T-helper 2 cell treated with Interferon-gamma antibody and Interleukin-4, amounts not matched to agents 100 ng/mL and 5 ng/mL, for 36 hours (primary cell): ENCODE measurements at places on chromosomes 6 and 20. TPM values are rescaled to one million over a fixed set of nuclear protein-coding genes. Genes with fewer than 3 reads are reported as not detected.

The SRSF12 gene
- total RNA-seq, result not detected in 2 replicates

The ACTL10 gene
- total RNA-seq, result 2.9 and 3.0 TPM in 2 replicates

The LY6G6C gene
- total RNA-seq, result 0.25 TPM in 1 of 2 replicates, not detected in the other

The MLN gene
- total RNA-seq, result not detected in 2 replicates

The RNF144B gene
- 1.8 and 2.1 TPM in 2 replicates for total RNA-seq

The KIAA0408 gene
- 10.4 and 11.2 TPM in 2 replicates for total RNA-seq

The MEP1A gene
- total RNA-seq, result not detected in 2 replicates

The ZBTB12 gene
- total RNA-seq, result 2.8 TPM in 2 replicates

The CD109 gene
- 15.8 and 18.6 TPM in 2 replicates for total RNA-seq

The SLC26A8 gene
- not detected in 2 replicates for total RNA-seq

The SFTA2 gene
- not detected in 2 replicates for total RNA-seq

The PLTP gene
- 1.5 and 1.8 TPM in 2 replicates for total RNA-seq

The NOX3 gene
- total RNA-seq, result not detected in 2 replicates

The CEP85L gene
- 39.1 and 41.2 TPM in 2 replicates for total RNA-seq

The CARMIL1 gene
- 1.8 and 2.1 TPM in 2 replicates for total RNA-seq

The SPINT3 gene
- not detected in 2 replicates for total RNA-seq

The BPIFA1 gene
- not detected in 2 replicates for total RNA-seq
